ENCODE measurements at places on chromosomes 2 and 18. TPM values are rescaled to one million over a fixed set of nuclear protein-coding genes. Genes with fewer than 3 reads are reported as not detected.

The PLEKHH2 gene
- 0.64 TPM for total RNA-seq

The CCDC74B gene
- 3.7 TPM for total RNA-seq

The STEAP3 gene
- total RNA-seq: 0.07 TPM

The TMEM185B gene
- total RNA-seq: 11.4 TPM

The FER1L5 gene
- total RNA-seq: not detected

The FOSL2 gene
- 102 TPM for total RNA-seq

The SCG2 gene
- not detected for total RNA-seq

The MAPK4 gene
- total RNA-seq: not detected

The CXCR1 gene
- total RNA-seq: not detected

The BCL11A gene
- total RNA-seq: 0.67 TPM

The CROCC2 gene
- total RNA-seq: not detected

The RAX gene
- not detected for total RNA-seq

The PID1 gene
- total RNA-seq: not detected

The PKP4 gene
- total RNA-seq: 57.0 TPM

The ASAP2 gene
- total RNA-seq: 0.14 TPM
